ENCODE measurements at places on chromosomes 4 and X.

DNA sequence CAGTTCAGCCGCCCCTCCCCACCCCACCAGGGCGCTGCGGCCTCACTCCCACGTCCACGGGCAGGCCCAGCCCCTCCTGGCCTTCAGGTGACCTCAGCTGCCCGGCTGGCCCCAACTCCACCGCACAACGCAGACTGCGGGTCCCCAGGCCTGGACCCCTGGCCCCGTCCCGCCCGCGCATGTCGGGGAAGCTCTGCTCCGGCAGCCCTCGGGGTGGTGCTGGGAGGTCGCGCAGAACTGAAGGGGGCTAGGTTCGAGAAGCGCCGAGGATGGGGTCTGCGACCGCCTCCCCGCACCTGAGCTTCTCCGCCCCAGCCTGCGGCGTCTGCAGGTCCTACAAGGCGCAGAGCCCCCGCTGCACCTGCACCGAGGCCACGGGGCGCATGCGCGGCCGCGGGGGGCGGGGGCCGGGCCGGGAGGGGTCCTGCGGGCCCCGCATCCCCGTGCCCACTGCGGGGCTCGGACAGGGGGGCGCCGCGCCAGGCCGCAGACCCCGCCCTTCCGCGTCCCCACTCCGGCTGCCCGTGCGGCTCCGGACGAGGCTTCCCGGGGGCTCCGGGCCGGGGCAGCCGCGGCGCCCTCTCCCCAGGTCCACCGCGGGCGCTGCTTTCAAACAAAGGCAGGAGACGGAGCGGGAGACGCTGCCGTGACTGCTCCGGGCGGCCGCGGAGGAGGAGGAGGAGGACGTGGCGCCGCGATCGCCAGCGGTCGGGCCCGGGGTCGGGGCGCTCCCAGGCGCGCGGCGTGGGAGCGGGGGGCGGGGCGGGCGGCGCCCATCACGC, 672 bp upstream of the NAT8L start:
- no peak for DNase-seq

- no peak for DNase-seq
Observed at GRCh38 chr4:55013431-55013955, 111.9 kb downstream of the KDR start.

- no peak for DNase-seq
Observed at GRCh38 chrX:120464411-120464810, 4.7 kb downstream of the LAMP2 start.

- DNase-seq = no peak
Observed at GRCh38 chr4:185713272-185713671, 98.7 kb downstream of the SORBS2 start.

DNA sequence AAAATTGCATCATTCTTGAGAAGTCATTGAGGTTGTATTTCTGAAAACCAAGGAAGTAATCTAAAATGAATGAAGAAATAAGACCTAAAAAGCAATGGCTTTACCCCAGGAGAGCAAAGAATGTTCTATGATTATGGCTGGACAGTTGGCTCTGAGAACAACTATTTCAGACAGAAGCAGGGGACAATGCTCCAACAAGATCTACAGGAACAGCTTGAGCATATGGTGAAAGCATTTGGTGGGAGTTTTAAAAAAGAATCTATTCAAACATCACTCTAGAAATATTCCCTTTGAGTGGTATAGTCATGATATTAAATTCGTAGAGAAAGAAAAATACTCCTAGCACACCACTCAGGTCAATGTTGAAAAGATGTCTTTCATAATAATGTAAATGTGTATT, 26.7 kb downstream of the DYNLT3 start:
- no peak for DNase-seq

- DNase-seq = no peak
Observed at GRCh38 chr4:146507632-146508031, 14.1 kb downstream of the SLC10A7 start.

GRCh38 chr4:165208221-165208652, 876 bp downstream of the KLHL2 start:
- DNase-seq = no peak

DNA sequence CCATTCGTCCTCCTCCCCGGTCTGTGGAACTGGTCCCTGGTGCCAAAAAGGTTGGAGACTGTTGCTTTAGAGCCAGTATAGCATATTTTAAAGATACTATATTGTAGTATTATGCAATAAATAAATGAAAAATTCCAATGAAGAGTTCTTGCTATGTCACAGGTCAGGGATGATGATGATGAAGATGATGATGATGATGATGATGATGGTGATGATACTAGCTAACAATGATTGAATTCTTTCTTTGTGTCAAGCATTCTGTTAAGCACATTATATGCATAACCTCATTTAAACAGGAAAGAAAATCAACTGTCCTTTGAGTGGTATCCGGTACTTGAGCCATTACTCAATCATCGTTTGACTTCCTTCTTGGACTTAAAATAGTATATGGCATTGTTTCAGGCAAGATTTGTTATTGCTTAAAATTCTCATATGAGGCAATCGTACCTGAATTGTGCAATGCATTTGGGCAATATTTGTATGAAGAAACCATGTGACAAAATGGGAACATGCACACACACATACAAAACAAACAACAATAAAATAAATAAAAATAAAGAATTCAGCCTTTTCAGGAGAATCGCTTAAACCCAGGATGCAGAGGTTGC, 22.8 kb upstream of the TLR2 start:
- DNase-seq = no peak
